ENCODE measurements at places on chromosomes 5 and 9.

GRCh38 chr5:106262395-106262794 lies 1408.3 kb downstream of the EFNA5 start:
- no peak for DNase-seq

- DNase-seq = no peak
Observed at GRCh38 chr5:17477573-17478265, 20.3 kb upstream of the TAF11L2 start.

DNA sequence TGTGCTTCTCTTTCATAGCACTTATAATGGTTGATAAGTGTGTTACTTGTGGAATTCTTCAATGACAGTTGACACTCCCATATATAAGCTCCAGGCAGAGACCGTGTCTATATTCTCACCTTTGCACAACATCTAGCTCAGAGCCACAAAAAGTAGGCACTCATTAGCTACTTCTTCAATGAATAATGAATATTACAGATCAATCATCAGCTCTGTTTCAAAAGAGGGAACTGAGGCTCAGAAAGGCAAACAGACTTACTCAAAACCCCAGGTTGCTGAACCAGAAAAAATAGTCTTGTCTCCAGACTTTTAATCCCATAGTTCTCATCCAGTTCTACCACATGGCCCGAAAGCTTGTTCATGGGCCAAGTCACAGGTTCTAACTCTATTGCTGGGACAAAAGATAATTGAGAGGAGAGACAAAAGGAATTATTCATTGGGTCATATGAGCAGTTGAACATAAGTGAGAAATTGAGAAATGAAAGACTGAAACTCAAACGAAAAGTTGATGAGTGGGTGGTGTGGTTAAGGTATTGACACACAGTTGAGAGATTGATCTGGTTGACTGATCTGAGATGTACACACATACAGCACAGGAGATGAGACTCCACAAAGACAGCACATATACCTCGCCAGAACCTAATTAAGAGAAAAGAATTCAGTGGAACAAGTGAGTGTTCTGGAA lies 381.6 kb downstream of the EFNA5 start:
- no peak for DNase-seq

DNA sequence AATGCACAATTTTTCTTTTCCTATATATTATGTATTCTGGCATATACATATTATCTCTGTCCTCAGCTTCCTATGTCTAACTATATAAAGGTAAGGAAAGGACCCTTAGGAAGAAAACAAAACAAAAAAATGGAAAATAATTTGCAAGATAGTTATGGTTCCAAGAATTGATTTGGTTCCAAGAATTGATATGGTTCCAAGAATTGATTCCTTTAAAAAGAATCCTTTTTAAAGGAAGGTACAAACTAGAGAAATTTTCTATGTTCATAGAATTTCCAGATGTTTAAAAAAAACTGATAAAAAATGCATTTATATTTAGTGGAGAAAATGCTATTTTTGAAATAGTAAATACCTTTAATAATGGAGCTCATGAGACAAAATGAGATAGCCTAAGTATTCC lies 12.1 kb downstream of the LYRM7 start:
- no peak for DNase-seq

- no peak for DNase-seq
Observed at GRCh38 chr5:11148810-11149539, 387.9 kb upstream of the DAP start.

DNA sequence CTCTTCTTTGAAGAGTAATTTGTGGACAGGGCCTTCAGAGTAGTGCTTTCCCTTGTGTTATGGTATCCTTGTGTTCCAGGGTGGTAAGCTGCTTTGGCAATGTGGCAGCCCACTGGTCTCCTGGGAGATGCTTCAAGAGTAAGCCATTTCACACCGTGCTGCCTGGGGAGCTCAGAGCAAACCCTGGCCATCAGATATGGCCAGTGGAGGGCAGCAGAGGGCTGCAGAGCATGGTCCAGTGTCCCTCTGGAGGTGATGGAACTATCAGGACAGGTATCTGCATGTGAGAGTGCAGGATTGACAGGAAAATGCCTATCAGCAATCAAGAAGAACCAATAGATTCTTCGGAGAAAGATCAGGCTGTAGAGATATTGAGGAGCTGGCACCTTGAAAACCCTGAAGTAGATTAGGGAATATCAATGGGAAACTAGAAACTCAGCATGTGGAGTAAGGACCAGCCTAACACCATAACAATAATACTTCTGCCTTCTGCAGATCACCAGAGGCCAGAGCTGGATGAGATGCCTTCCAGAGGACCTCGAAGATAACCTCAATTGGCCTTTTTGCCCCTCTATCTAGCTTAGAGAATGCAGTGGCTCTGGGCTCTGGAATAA lies 90.8 kb downstream of the PLPPR1 start:
- peak; percentile 26 for DNase-seq

- no peak for DNase-seq
Observed at GRCh38 chr9:136081113-136081825, 13.8 kb downstream of the NACC2 start.

DNA sequence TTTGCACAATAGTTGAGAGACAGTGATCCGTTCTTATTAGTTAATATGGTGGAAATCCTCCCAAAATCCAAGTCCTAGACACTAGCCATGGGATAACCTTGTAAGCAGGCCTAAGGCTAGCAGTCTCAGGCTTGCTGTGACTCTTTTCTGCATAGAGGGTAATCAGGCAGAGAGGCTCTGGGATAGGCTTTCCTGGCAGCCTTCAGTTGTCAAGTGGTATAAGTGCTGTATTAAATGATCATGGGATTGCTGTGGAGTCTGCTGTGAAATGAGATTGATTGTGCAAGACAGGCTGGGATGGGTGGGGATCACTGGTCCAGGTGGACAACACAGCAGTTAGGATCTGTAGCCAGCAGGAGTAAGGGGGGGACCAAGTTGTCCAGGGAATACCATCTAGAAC lies 416.4 kb downstream of the TLE4 start:
- no peak for DNase-seq

DNA sequence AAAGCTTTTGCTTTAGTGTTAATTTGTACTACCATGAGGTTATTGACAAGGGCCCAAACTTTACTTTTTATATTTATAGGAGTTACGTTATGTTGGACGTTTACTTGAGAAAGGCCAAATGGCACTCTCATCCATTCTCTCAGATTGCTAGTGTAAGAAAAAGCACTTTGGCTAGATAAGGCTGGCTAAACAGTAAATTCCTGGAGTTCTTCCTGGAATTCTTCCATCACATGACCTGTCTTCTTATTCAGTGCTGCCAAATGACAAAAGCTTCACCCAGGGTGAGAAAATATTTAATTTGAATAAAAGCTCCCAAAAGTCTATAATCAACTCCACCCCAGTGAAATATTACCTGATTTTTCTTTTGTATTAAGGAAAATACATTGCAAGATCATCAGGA lies 1568.9 kb upstream of the ACO1 start:
- no peak for DNase-seq

DNA sequence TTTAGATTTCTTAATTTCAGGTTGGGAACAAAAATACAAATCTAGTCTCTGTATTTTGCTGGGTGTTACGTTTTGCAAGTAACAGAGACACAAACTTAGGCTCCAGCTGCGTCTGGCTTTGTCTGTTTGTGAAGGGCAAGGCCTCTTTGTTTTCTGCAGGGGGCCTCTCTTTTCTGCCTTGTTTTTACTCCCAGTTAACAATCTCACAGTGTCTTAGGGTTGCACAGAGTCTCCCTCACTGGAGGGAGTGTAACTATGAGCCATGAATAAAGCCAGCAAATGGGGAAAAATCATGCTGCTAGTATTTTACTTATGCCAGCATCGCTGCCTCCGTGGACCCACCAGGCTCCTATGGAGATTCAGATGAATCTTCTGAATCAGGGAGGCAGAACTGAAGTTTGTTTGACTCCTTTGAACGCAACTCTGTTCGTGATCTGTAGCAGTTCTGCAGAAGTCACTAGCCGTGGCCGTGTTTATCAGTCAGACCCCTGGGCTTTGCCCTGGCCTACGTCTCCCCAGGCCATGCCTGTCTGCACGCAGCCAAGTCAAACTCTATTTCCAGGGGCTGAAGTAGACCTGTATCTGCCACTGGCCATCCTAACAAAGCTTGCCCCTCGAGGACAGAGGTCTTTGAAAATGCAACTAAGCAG lies 77.2 kb downstream of the ATP10B start:
- no peak for DNase-seq

GRCh38 chr5:119515192-119515591 lies 62.9 kb downstream of the HSD17B4 start:
- DNase-seq = peak; percentile 13

DNA sequence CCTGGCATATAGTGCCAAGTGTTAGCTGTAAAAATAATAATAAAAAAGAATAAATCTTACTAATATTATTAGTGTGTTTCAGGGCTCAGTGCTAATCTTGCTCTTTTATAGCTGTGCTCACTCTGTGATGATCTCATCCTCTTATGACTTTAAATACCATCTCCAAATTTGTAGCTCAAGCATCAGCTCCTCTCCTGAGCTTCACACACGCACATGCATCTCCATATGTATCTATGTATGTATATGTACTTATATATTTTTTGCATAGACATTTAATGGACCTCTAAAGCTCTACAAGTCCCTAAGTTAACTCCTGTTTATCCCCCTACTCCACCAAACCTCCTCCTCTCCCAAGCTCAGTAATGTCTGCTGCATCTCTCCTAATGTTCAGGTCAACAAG lies 170.8 kb upstream of the NR3C1 start:
- no peak for DNase-seq

DNA sequence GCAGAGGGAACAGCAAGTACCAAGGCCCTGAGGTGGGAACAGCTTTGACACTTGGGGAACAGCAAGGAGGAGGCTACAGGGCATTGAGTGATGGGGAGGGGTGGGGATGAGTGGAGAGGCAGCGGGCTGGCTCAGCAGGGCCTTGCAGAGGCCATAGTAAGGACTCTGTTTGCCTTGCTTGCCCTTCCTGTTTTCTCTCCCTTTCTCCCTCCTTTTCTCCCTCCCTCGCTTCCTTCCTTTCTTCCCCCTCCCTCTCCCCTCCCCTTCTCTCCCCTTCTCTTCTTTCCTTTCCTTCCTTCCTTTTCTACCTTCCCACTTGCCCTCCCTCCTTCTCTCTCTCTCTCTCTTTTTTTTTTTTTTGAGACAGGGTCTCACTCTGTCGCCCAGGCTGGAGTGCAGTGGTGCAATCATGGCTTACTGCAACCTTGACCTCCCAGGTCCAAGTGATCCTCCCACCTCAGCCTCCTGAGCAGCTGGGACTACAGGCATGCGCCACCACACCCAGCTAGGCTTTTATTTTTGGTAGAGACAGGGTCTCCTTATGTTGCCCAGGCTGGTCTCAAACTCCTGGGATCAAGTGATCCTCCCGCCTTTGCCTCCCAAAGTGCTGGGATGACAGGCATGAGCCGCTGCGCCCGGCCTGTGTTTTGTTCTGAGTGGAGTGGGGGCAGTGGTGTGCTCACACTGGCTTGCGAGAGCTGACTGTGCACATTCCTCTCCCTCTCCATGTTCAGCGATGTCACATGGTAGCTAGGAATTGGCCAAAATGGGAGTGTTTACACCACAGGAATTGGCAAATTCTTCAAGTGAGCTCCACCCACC lies 17.1 kb downstream of the IER5L start:
- peak; percentile 62 for DNase-seq

GRCh38 chr5:124650951-124651662 lies 95.3 kb downstream of the ZNF608 start:
- DNase-seq = peak; percentile 86

GRCh38 chr9:89884356-89885083 lies 279.7 kb downstream of the GADD45G start:
- DNase-seq = no peak

GRCh38 chr5:164475339-164475977 lies 970.0 kb downstream of the MAT2B start:
- DNase-seq = peak; percentile 51

- DNase-seq = no peak
Observed at GRCh38 chr5:133400831-133401351, 211.4 kb downstream of the FSTL4 start.

GRCh38 chr5:59516161-59516560 lies 377.4 kb downstream of the PDE4D start:
- DNase-seq = no peak

DNA sequence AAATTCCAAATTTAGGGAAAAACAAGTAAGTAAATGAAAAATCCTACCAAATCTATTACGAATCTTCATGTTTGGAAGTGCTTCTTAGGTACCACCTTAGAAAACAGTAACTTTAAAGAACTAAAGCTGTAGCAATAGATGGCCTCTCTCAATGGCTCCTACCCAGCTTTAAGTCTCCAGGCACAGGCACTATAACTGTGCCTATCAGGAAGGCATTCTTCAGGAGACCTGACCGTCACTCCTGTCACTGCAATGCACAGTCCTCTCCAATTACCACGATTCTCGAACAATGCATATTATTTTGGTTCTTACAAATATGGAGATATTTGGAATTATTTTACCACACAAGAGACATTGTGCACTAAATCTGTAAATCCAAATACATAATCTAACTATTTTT lies 12.9 kb downstream of the NFIB start:
- DNase-seq = no peak
